BJ (cell line): ENCODE measurements at places on chromosomes 3 and 15.

DNA sequence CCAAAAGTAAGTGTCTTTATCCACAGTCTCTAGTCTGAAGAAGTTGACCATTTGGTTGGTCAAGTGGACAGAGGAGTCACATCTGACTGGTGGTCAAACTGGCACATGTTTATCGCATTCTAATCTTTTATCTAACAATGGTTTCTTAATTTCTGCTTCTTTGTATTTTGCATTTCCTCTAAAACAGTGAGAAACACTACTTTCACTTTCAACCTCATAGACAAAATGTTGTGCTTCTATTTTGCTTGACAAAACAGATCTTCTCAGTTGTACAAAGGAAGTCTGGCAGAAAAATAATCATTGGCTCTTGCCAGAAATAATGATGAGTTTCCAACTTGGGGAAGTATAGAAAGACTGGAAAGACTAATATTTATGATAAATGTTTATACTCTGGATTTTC, 103.9 kb downstream of the MME start:
- no peak for DNase-seq

DNA sequence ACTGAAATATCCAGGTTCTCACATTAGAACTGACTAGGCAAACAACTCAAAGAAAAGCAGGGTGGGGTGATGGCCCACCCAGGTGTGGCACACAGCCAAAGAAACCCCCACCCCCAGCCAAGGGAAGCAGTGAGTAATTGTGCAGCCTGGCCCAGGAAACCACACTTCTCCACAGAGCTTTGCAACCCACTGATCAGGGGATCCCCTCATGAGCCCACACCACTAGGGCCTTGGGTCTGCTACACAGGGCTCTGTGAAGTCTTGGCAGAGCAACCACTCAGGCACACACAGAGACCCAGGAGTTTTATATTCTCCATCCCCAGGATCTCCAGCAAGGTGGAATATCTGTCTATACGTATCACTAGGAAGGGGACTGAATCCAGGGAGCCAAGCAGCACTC, 22.2 kb upstream of the TRIM42 start:
- DNase-seq, result no peak

- no peak for DNase-seq
These were observed 59.0 kb downstream of the PRKAR2A start for GRCh38 chr3:48788544-48789162.

- no peak for DNase-seq
These were observed 30.5 kb downstream of the LRIG1 start for GRCh38 chr3:66470285-66470684.

GRCh38 chr3:13950042-13950441, 70.2 kb upstream of the WNT7A start:
- DNase-seq, result no peak

DNA sequence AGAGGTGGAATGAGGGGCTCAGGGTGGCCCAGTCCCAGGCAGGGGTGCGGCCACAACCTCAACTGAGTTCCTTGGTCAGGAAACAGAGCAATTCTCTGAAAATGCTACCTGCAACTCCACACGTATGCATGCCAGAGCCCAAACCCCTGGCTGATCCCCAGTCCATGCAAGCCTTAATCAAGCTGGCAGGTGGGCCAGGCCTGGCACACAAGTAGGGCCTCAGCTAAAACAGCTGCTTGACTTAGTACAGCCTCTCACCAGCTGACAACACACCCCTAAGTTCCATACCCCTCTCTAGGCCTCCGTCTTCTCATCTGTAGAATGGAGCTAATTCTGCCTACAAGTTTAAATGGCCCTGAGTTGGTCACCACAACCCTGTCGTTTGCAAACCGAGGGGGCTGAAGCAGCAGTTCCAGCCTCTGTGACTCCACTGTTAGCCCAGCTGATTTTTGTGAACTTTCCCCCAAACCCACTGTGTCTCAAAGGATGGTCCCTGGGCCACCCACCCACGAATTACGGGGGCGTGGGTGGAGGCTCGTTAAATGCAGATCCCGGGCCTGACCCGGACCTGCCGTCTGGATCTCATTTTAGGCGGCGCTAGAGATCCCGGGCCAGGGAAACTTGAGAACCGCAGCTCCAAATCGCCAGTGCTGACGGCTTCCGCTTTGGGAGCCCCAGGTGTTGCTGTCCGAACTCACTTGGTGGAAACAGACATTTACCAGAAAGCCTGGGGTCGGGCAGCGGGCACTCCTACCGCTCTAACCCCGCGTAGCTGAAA, 927 bp downstream of the CHDH start:
- DNase-seq, result no peak

GRCh38 chr3:177624528-177625495, 427.5 kb upstream of the TBL1XR1 start:
- DNase-seq, result no peak

- no peak for DNase-seq
These were observed 23.2 kb downstream of the ILDR1 start for GRCh38 chr3:121998611-121999473.

DNA sequence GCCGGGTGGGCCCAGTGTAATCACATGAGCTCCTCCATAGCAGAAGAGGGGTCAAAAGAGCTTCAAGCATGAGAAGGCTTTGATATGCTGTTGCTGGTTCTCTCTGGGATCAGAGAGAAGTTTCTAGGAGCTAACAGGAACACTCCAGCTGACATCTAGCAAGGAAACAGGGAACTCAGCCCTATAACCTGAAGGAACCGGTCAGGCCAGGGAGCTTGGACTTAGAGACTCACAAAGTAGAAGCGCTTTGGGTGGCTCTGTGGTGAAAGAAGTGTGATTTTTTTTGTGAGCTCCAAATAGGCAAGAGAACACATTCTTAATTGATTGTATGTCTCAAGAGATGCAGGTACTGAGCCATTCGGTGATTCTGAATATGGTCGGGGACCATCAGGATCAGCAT, 26.2 kb upstream of the EPHB1 start:
- DNase-seq, result no peak

DNA sequence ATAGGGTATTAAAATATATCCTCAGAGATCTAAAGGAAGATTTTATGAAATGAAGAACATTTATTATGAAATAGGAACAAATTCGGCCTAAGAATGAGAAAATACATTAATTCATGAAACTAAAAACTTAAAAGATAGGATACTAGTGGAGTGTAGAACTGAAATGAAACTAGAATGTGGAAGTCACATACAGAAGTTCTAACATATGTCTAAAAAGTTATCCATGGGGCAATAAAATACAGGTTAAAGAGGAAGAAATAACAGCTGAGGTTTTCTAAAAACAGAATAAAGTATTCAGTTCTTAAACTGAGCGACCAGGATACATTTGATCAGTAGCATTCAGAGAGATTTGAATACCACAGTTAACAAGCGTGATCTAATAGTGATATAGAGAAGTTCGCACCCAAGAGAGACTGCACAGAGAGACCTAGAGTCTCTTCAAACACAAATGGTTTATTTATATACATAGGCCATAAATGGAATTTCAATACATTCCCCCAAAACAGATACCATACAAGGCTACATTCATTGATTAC, 85.9 kb downstream of the FEZF2 start:
- no peak for DNase-seq

DNA sequence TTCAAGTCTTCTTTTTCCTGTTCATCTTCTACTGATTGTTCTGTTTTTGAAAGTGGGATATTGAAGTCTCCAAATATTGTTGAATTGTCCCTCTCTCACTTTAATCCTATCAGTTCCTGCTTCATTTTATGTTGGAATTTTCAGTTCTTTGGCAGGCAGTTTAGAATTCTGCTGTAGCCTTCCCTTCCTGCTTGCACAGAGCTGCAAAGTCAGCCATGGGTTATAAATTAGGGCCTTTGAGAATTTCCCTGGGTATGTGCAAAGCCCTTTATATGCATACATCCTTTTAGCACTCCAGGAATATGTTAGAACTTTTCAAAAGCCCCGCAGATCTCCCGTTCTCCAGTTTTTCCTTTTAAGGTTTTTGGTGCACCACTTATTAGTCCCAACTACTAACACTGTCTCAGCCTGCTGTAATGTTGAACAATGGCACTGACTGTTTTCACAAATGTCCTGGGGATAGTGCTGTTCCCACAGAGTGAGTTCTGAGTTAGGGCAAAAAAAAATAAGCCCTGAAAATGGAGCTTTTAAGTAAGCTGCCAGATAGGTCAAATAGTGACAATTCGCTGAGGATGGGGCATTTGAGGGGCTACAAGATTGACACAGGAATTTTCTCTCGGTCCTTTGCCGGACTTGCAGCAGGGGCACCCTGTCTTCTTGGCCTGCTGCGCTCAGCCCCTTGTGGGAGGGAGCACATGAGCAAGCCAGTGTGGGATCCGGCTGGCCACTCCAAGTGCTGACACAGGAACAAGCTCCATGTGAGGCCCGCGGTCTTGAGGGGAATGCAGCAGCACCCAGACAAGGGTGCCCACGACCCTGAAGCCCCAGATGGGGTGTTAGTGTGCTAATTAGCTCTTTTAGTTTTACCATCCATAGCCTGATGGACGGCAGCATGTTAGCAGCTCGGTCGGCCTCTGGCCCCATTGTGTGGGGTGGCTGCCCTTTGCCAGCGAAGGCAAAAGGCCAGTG, 96.0 kb downstream of the VPS8 start:
- no peak for DNase-seq

DNA sequence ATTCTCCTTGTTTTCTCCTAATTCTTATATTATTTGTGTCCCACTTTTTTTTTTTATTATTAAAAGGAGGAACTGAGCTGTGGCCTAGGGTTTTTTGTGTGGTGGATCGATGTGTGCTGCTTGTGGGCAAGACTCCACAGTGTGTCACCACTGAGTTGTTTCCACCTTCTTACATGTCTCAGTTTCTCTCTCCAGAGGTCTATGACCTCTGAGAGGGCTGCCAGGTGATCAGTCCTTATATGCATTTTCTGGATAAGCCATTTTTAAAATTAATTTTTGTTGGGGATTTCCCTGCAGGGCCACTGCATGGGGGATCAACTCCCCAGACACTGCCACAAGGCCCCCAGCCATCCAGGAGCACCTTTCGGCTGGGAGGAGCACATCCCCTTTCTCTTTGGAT, 27.8 kb downstream of the IQCF6 start:
- no peak for DNase-seq

DNA sequence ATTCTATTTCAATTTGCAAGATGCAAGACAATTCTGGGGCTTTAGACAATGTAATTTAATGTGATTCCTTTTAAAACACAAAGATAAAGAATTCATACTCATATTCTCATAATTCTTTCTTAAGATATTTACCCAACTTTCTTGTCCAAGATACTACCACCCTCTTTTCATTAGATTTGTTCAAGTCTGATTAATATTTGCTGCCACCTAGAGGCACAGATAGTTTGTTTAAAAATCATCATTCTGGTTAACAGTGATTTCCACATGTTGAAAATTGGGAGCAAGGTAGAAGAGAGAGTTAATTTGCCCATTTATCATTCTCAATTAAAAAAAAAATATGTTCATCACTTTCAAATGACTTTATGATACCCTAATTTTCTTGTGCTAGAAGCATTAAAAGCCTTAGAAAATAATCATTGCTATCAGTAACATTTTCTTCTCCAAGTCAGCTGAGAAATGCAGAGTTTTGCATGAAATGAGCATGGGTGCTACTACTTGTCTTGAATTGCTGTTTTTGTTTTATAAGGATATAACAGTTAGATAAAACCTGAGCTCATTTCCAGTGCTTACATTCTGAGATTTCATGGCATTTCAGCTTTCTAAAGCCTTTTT, 11.6 kb downstream of the TAMM41 start:
- DNase-seq, result no peak

GRCh38 chr15:100777821-100778220, 101.8 kb upstream of the ALDH1A3 start:
- DNase-seq, result no peak

- no peak for DNase-seq
These were observed 34.0 kb upstream of the ZPLD1 start for GRCh38 chr3:102400766-102401165.

DNA sequence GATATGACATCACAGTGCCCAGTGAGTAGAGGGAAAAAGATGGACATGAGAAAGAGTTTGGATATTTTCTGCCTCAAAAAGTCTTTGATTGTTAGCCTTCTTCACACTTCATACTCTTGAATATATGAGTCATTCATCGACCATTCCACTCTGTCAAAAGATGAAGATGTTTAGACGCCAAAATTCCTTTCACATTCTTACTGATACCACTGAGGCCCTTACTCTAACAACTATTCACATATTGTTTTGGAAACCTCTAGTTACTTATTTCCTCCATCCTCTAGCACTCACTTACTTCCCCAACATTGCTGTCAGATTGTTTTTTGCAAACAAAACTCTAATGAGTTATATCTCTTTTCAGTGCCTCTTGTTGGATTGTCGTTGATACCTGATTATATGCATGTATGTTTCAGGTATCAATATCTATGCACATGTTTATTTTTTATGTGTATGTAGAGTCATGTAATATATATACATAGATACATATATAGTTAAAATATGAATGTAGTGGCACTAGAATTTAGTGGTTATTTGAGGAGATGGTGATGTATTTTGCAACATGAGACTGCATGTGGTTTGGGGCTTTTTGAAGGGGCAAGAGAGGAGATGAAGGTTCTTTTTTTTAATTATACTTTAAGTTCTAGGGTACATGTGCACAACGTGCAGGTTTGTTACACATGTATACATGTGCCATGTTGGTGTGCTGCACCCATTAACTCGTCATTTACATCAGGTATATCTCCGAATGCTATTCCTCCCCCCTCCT, 40.0 kb upstream of the OR5H6 start:
- no peak for DNase-seq

- DNase-seq, result no peak
These were observed 45.6 kb downstream of the TMEM266 start for GRCh38 chr15:76105391-76105790.

DNA sequence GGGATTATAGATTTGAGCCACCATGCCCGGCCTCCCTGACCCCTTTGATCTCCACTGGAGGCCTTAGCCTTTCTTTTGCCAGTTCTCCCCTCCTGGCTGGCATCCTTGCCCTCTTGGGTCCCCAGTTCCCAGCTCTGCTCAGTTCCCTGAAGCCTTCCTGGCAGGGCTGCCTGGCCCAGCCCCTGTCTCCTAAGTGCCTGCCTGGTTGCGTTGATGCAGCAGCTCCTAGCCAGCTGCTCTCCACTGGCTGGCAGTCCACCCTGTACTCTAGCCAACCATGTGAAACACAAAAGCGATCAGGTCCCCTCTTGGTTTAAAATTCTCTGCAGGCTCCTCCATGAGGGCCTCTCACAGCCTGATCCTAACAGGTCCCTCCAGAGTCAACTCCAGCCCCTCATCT, 184.7 kb downstream of the RAB11A start:
- DNase-seq, result no peak

- DNase-seq, result no peak
These were observed 97.8 kb downstream of the RPL22L1 start for GRCh38 chr3:170772175-170772574.

DNA sequence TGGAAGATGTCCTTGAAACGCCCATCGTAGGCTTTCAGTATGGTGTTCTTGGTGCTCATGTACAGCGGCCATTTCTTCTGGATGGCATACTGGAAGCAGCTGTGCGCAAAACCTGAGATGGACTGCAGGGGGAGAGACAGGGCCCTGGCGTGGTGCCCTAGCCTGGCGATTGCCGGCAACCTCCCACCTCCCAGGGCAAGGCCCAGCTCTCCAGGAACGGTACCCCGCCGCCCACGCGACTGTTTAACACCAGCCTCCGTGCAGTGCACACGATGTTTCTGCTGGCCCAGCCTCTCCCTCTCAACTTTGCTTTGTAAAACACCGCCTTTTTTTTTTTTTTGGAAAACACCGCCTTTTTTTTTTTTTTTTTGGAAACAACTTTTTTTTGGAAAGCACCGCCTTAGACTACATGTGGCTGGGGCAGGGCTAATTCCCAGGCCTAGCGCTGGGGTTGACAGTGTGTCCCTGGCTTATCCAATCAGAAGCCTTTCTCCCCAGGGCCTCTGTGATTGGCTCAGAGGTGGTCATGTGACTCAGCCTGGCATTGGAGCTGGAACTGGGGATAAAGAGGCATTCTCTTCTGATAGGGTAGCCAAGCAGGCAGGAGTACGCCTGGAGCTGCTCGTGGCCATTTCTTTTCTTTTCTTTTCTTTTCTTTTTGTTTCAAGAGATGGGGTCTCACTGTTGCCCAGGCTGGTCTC, 14.7 kb downstream of the IDH2 start:
- no peak for DNase-seq
